ENCODE measurements at places on chromosomes 6 and 20.

- no peak for DNase-seq
Observed at GRCh38 chr6:136922685-136923006, 545 bp downstream of the SLC35D3 start.

- DNase-seq = no peak
Observed at GRCh38 chr20:3896853-3897583, 7.8 kb downstream of the PANK2 start.

DNA sequence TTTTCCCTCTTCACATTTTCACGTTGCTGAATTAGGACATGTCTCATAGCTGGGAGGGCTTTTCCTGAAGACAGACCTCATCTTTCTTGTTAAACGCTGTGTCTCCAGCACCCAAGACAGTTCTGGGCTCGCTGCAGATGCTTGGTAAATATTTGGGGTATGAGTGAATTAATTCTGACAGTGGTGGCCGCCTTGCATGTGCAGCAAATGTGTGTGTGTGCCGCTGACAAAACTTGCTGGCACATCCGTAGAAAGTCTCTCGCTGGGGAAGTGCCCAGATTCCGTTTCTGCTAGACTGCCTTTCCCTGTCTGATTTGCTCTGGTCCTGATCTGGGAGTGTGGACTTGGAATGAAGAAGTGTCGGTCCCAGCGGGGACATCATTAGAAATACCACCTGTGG, 48.2 kb upstream of the ZNFX1 start:
- DNase-seq = no peak

DNA sequence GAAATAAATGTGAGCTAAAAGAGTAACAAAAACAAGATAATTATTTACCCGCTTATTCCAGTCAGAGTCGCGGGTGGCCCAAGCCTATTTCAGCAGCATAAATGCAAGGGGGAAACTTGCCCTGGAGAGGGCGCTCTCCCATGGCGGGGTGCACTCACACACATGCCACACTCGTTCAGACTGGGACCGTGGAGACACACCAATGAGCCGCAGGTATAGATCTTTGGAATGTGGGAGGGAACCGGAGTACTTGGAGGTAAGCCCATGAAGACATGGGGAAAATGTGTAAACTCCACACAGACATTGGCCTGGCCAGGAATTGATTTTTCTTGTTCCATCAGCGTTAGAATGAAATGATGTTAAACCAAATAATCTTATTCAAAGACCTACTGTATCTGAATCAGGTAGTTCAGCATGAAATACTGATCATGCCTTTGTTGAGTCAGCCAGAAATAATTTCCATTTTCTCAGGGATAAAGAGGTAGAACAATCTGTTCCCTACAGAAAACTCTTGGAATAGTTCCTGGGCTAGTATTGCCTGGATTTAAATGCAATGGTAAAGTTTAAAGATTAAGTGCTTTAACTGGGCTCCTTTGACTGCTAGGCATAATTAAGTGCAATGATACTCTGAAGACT, 191.5 kb downstream of the MCHR2 start:
- DNase-seq = no peak

GRCh38 chr20:64084685-64085152, 521 bp upstream of the LKAAEAR1 start:
- no peak for DNase-seq

DNA sequence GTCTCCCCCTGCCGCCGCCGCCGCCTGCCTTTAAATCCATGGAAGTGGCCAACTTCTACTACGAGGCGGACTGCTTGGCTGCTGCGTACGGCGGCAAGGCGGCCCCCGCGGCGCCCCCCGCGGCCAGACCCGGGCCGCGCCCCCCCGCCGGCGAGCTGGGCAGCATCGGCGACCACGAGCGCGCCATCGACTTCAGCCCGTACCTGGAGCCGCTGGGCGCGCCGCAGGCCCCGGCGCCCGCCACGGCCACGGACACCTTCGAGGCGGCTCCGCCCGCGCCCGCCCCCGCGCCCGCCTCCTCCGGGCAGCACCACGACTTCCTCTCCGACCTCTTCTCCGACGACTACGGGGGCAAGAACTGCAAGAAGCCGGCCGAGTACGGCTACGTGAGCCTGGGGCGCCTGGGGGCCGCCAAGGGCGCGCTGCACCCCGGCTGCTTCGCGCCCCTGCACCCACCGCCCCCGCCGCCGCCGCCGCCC, 474 bp downstream of the CEBPB start:
- no peak for DNase-seq

- DNase-seq = no peak
Observed at GRCh38 chr6:106913676-106914280, 60.8 kb downstream of the CD24 start.

- no peak for DNase-seq
Observed at GRCh38 chr6:6331946-6332601, 11.6 kb upstream of the F13A1 start.

Data from C1 segment of cervical spinal cord (tissue), 14 donors.